ENCODE measurements at places on chromosomes 13 and 19. TPM values are rescaled to one million over a fixed set of nuclear protein-coding genes. Genes with fewer than 3 reads are reported as not detected.
A peak's percentile ranks its signal among the peaks of the same experiment; 100 is the strongest.

Gene IRGC
- not detected for total RNA-seq

Gene ZNF728
- total RNA-seq, result not detected

Gene ZSCAN5A
- 13.5 TPM for total RNA-seq

Gene BCKDHA
- total RNA-seq, result 19.8 TPM

Gene CGB7
- total RNA-seq, result 0.66 TPM

DNA sequence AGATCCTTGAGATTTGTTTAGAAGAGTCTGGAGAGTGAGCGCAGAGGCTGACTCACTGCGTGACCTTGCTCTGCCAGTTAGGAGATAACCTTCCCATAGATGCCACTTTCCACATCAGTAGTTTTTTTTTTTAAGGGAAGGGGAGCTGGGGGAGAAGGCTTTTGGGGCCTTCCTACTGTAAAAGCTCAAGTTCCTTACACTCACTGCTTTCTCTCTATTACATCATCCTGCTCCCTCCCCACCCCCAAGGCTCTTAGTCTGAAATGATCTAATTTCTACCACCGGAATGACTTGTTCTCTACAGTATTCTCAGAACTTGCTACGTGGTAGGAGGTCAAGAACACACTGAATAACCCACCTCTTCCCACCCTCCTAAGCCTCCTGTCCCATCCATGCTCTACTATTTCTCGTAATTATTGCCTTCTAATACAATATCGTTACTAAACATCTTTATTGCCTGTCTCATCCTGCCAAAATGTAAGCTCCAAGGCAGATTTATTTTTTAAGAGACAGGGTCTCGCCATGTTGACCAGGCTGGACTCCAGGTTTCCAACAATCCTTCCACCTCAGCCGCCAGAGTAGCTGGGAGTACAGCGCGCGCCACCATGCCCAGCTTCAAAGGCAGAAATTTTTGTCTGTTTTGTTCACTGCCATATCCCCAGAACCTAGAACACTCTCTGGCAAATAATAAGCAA, 1.2 kb downstream of the LONP1 start:
- no peaks in the 10 kb centered on the region for H3K27me3 ChIP-seq
- H3K36me3 ChIP-seq, result peaks cover 58% of the 10 kb centered on the region
- peak overlapping the region; percentile 96 for H3K27ac ChIP-seq
- no peaks in the 10 kb centered on the region for H3K4me1 ChIP-seq

DNA sequence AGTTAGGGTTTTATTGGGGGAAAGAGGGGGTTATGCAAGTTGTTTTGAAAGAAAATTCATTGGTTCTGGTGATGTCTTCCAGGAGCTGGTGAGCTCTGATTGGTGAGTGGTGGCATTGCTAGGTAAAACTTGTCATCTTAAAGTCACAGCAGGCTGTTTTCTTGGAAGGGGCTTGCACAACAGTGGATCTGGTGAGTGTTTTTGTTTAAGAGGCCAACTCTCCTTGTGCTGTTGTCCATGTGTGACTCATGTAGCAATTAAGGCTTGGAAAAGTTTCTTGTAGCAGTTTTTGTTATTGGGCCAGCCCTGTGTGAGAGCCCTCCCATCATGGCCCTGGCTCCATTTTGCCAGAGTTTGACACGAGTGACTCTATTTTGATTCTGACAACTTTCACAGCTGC, 109.4 kb downstream of the RFC3 start:
- no peak overlapping the region for H3K27ac ChIP-seq
- DNase-seq, result no peak
- no peaks in the 10 kb centered on the region for H3K36me3 ChIP-seq
- no peaks in the 10 kb centered on the region for H3K27me3 ChIP-seq
- no peak overlapping the region for H3K4me3 ChIP-seq

- H3K4me1 ChIP-seq, result no peaks in the 10 kb centered on the region
- H3K36me3 ChIP-seq, result no peaks in the 10 kb centered on the region
- H3K27ac ChIP-seq, result no peak overlapping the region
- H3K4me3 ChIP-seq, result no peak overlapping the region
- H3K27me3 ChIP-seq, result no peaks in the 10 kb centered on the region
Measured at GRCh38 chr13:110338441-110339101, 31.5 kb downstream of the COL4A2 start.

GRCh38 chr13:114338959-114339358, 24.7 kb downstream of the CHAMP1 start:
- H3K4me3 ChIP-seq, result no peak overlapping the region
- H3K27me3 ChIP-seq, result no peaks in the 10 kb centered on the region
- no peaks in the 10 kb centered on the region for H3K36me3 ChIP-seq
- no peak for DNase-seq

DNA sequence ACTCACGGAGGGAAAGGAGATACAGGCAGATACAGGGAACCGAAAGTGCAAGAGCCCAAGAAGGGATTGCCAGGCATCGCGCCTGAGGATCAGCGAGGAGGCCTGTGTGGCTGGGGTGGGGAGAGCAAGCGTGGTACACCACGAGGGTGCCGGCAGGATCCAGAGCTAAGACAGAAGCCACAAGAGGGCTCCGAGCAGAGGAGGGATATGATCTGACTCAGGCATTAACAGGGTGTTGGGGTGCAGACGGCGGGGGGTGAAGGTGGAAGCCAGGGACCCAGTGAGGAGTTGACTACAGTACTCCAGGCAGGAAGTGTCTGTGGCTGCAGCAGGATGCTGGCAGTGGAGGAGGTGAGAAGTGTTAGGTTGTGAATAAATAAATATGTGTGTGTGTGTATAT, 5.4 kb upstream of the PPP1R37 start:
- no peak for DNase-seq
- peaks cover 8% of the 10 kb centered on the region for H3K4me1 ChIP-seq
- H3K4me3 ChIP-seq, result no peak overlapping the region
- no peaks in the 10 kb centered on the region for H3K27me3 ChIP-seq

- no peaks in the 10 kb centered on the region for H3K27me3 ChIP-seq
- H3K27ac ChIP-seq, result no peak overlapping the region
Measured at GRCh38 chr13:108154421-108154858, 60.9 kb downstream of the LIG4 start.

- peak; percentile 47 for DNase-seq
- H3K27ac ChIP-seq, result no peak overlapping the region
- no peak overlapping the region for H3K4me3 ChIP-seq
- H3K27me3 ChIP-seq, result peaks cover 65% of the 10 kb centered on the region
Measured at GRCh38 chr19:5547881-5548280, 19.9 kb downstream of the TINCR start.
